A549 (cell line): ENCODE measurements at places on chromosomes 12 and 14.

GRCh38 chr12:132610051-132610759 lies at the start of gene LRCOL1:
TSS of gene LRCOL1 (minus strand) at chr12:132610582. CDS start at chr12:132606251, 4,331 bp downstream.
- DNase-seq, result no peak

DNA sequence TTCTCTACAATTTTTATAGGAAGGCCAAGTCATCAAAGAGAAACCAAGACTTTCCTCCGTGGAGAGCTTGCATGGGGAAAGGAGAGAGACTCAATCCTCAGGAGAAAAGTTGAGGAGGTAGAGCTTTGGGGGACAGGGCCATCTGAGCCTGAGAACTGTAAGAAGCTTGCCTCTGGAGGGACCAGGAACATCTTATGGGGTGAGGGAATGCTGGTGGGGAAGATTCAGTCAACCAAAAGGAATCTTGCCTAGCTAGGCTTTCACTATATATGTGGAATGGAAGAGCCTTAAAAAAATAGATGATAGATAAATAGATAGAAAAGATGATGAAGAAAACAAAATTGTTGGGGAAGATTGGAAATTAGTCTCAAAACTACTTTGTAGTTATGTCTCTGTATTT lies 63.5 kb downstream of the DYRK2 start:
- DNase-seq, result no peak

GRCh38 chr14:54121466-54122027 lies 164.9 kb upstream of the BMP4 start:
- DNase-seq, result no peak

- DNase-seq, result no peak
Measured at GRCh38 chr14:69573831-69574262, 824 bp downstream of the CCDC177 start.

- DNase-seq, result no peak
Measured at GRCh38 chr12:104312202-104312601, 8.7 kb downstream of the EID3 start.

GRCh38 chr14:27372771-27373170 lies 774.9 kb upstream of the NOVA1 start:
- no peak for DNase-seq

DNA sequence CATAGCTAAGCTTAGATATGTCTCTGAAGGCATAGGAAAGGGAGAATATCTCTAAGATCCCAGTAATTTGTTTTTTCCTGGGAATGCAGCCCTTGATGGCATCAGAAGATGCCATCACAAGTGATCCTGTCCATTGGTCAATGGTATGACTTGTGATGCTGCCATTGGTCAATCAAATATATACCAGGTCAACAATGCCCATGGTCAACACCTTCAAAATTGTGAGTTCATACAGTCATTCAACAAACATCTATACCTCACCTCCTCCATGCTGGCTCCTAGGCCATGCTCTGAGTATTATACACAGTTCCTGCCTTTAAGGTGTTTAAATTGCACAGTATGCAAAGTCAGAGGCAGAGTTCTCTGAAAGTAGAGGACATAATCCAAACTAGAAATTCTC lies 19.3 kb upstream of the IL22 start:
- DNase-seq, result no peak

DNA sequence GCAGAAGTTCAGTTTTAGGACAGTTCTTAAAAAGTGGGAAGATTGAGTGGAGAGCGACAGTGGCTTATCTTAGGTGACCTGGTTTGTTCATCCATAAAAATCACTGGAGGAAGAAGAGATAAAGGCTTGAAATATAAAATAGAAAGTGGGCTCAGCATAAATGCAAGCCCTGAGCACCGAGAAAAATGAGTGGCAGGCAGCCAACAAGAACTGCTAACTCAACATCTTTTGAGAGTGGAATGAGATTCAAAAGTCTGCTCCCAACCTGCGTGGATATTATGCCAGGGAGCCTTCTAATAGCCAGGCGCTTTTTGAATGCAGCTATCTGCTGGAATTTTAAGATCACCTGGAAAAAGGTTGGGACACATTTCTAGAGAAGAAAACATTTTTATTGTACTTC lies 666.5 kb downstream of the FLRT2 start:
- DNase-seq, result no peak

DNA sequence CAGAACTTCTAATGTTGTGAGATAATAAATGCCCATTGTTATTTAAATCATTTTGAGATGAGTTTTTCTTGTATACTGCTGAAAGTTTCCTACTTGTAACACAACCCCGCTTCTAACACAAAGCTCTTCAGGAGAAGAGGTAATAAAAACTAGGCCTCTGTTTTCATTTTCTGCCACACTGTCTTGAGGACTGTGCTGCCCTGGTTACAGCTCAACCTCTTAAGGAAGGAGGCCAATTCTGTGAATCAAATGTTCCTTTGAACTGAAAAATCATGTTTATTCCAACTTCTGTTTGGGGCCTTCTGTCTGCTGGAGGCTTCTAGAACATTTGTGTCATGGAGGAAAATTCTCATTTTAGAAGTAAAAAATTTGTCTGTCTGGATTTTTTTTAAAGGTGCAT lies 100.3 kb downstream of the LRIG3 start:
- DNase-seq, result no peak

- DNase-seq, result no peak
Measured at GRCh38 chr12:33771889-33772288, 250.4 kb upstream of the ALG10 start.

DNA sequence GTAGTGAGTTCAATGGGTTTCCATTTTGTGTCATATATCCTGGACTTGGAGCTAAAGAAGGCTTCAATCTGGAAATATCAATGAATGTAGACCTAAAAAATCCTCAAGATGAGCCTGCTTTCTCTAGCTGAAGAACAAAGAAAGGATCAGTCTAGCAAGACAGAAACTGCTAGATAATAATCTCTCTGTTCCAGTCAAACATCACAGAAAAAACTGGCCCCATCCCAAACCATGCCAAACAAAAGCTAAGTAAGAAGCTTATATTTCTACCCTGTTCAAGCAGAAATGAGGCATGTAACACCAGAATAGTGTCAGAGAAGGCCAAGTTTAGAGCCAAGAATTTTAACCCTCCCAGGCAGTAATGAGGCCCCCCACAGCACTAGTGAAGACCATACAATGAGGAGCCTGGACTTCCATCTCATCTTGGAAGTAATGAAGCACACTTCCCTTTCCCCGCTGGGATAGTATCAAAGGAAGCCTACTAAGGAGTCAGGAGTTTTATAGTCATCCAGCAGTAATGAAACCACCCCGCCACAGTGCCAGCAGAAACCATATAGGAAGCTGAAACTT lies 95.8 kb downstream of the NELL2 start:
- no peak for DNase-seq

DNA sequence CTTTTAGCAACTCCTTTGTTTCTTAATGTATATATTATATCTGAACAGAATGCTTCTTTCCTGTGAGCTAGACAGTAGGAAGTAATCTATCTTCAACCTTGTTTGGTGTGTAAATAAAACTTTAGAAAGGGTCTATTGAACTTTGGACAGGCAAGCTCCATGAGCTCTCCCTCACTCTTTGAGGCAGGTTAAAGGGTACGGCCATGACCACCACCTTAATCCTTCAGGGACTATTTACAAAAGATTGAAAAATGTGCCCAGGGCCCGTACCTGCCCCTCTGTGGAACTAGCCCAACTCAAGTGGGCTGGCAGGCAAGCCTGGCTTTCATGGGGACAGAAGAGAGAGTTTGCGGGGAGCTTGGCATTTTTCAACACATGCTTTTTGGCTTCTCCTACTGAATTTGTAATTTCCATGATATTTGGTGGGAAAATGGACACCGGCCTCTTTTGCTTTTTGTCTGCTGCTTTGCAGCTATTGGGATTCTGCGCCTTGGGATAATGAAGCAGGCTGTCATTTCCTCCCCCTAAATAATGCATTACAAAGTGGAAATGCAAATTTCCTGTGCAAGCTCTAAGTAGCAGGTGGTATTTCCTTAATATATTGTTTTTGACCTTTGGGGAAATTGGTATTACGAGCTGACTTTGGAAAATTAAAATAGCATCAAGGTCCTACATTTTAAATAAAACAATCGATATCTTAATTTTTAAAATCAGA lies 106.0 kb downstream of the HMGA2 start:
- DNase-seq, result no peak
